WTC11 (cell line): ENCODE measurements at places on chromosomes 3 and 15.

DNA sequence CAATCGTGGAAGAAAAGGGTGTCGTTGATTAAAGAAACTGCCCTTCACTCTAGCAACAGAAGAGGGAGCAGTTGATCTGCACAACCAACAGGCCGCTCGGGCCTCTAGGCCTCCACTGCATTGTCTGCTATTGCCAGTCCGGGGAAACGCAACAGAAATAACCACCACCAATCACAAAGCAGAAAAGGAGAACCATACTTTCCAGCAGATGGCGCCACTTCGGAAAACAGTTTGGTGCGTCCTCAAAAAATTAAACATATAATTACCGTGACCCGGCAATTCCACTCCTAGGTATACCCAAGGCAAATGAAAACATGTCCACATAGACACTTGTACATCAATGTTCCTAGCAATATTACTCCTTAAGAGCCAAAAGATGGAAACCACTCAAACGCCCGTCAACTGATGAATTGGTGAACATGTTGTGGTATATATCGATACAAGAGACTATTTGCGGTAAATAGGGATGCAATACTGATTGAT lies 154.1 kb downstream of the TJP1 start:
- DNase-seq = peak; percentile 83

GRCh38 chr3:80391573-80391972 lies 623.8 kb upstream of the ROBO1 start:
- DNase-seq = no peak

- no peak for DNase-seq
Observed at GRCh38 chr15:87489456-87489855, 767.1 kb downstream of the NTRK3 start.

- DNase-seq = no peak
Observed at GRCh38 chr3:170679190-170679589, 93.3 kb upstream of the SLC7A14 start.

GRCh38 chr3:168134931-168135330 lies 39.2 kb upstream of the GOLIM4 start:
- no peak for DNase-seq

GRCh38 chr3:88152841-88153240 lies 3.1 kb downstream of the C3orf38 start:
- DNase-seq = no peak

DNA sequence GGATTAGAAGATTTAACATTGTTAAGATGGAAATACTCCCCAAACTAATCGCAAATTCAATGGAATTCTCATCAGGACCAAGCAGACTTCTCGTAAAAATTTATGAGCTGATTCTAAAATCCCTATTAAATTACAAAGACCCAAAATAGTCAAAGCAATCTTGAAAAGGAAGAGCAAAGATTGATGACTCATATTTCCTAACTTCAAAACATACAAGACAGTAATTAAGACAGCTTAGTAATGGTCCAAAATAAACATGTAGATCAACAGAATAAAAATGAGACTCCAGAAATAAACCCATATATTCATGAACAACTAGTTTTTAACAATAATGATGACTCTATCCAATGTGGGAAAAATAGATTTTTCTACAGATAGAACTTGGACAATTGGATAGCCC lies 148.7 kb downstream of the SI start:
- DNase-seq = no peak

GRCh38 chr3:30266524-30266923 lies 339.9 kb upstream of the TGFBR2 start:
- no peak for DNase-seq

- DNase-seq = no peak
Observed at GRCh38 chr15:64209680-64210334, 47.0 kb upstream of the PPIB start.

- DNase-seq = peak; percentile 83
Observed at GRCh38 chr3:188954590-188955208, 217.1 kb upstream of the TPRG1 start.

GRCh38 chr15:73951601-73952000 lies 25.3 kb downstream of the LOXL1 start:
- no peak for DNase-seq

DNA sequence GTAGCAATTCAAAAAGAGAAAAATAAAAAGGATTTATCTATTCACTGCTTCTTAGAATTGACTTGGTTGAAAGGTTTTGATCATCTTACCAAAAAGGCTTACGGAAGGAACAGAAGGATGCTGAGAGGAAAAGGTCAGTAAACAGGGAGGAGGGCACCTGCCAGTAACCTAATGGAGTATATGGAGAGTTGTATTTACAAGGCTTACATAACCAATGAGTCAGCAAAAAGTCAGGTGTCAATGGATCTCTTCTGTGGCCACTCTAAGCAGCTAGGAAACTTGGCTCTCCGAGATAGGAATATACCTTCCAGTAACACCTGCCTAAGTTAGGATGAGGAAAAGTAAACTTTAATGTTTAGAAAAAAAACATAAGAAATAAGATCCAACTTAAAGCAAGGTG lies 80.5 kb upstream of the PLXND1 start:
- no peak for DNase-seq

GRCh38 chr15:94379986-94380385 lies 148.6 kb downstream of the MCTP2 start:
- DNase-seq = no peak

GRCh38 chr3:23304424-23304823 lies 101.3 kb downstream of the UBE2E2 start:
- no peak for DNase-seq

DNA sequence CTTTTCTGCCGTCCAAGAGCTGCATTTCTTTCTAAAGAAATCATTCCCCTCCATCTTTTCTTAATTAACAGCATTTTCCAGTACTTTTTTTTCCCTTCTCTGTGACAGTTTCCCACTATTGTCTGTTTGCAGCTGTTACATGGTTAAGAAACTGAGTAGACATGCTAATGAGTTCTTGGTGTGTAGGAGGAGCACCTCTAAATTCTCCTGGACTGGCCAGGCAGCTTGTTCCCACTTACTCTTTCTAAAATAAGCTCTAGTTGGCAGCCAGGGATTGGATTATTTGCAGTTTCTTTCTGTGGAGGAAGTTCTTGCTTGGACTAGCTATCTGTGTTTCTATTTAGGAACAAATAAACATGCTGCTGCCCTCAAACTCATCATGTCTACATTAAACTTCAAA lies 235.1 kb upstream of the GAP43 start:
- DNase-seq = no peak

DNA sequence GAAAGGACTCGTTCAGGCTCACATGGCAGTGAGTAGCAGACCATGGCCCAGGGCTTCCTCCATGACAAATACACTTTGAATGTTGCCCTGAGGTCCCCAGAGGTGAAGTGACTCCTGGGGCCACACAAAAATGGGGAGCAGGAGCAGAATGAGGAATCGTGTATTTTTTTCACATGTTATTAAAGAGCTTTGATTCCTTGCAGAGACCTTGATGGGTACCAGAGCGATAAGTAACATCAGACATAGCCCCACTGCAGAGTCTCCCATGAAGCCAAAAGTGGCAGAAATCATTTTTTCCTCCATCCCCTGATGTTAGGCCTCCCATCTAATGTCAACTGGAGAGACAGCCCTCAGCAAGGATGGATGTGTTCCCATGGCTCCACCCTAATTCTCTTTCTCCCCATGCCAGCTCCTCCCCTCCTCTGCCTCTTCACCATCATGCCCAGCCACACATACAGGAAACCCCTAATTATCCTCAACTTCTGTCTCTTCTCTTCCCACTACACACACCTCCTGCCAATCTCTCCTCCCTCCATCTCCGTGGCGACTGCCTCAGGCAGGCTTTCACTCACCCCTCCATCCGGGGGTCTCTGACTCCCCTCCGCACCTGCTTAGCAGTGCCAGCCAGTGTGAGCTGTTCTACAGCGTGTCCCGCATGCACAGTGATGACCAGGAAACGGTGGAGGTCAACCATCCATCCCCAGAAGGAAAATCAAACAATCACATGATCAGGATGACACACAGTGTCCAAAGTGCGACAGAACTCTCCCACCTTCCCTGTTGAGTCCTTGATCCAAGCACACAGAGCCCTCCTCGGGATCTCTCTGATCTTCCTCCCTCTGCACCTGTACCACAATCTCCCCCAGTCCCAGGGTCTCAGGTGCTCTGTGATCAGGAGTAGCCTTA lies 7.1 kb upstream of the SSUH2 start:
- DNase-seq = no peak

DNA sequence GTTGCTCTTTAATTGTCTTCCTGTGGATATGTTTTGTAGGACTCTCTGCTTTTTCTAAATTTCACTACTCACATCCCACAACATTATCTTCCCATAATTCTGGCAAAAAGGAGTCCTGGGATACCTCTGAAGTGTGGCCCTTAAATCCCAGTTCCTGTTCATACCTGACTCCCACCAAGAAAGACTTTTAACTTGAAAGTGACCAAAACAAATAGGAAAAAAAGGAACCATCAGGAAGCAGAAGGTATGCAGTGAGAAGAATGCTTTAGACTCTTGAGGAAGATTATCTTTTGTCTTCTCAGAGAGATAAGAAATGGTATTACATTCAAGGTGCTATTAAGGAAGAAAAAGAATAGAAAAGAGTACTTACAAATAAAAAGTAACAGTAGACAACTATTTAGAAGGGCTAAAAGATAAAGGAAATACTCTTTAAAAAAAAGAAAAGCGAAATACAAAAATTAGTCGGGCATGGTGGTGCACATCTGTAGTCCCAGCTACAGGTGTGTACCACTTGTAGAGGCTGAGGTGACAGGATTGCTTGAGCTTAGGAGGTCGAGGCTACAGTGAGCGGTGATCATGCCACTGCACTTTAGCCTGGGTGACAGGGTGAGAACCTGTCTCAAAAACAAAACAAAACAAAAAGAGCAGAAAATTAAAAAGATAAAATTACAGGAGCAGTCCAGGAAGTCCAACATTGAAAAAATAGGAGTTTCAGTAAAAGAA lies 46.8 kb downstream of the PXK start:
- DNase-seq = no peak

- no peak for DNase-seq
Observed at GRCh38 chr3:32706348-32707025, 21.5 kb downstream of the CNOT10 start.

DNA sequence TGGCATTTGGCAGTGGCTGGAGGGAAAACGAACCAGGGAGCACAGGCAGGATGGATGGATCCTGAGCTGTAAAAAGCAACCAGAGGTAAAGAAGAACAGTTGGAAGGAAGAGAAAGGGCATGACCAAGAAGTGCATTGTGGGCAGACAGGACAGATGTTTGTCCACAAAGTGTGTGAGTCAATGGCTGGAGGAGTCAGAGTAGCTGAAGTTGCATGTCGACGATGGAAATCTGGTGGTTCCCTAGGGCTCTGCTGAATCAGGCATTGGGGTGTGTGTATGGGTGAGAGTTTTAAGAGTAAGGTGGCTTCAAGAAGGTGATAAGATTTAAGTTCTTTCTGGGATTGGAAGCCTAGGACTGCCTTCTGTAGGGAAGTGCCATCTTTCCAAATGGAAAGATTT lies 214.0 kb upstream of the BHLHE40 start:
- no peak for DNase-seq

DNA sequence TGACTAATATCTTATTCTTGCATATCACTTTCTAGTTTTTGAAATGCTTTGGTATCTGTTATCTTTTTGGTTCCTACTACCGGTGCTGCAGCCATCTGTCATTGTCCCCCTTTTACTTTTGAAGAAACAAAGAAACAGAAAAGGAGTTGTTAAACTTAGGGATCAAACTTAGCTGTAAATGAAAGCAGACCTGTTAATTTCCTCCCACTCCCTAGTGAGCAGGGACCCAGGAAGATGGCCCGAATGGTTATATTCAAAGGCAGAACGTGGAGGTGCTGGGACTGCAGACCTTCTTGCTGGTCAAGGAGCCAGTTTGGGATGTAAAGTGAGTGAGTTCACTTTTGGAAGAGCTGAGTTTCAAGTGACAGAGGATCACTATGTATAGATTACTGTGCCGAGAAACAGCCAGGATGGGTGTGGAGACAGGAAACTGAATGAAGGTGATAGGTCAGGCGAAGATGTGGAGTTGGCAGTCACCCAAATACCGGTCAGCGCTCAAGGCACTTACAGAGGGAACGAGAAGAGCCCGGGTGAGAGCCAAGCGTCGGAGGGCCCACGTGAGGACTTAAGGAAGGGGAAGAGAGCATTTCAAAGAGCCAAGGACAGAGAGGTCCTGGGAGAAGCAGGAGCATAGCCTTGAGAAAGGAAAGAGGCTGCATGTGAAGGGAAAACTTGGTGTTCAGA lies 20.1 kb downstream of the KBTBD8 start:
- DNase-seq = no peak

DNA sequence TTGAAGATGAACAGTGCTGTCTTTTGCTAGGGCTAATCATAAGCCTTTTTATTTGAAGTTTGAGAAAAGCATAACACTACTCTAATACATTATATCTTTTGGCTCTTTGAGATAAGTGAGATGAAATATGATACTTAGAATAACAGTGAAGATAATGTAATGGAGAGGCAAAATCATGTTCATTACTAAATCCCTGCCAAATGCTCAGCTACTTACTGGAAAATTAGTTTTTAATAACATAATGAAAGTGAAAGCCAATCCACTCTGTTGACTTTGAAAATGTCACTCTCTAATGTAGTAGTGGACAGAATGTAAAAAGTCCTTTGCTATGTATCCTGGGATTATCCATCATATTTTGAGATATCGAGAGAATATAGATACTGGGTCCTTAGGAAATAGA lies 35.9 kb upstream of the MYH15 start:
- no peak for DNase-seq

DNA sequence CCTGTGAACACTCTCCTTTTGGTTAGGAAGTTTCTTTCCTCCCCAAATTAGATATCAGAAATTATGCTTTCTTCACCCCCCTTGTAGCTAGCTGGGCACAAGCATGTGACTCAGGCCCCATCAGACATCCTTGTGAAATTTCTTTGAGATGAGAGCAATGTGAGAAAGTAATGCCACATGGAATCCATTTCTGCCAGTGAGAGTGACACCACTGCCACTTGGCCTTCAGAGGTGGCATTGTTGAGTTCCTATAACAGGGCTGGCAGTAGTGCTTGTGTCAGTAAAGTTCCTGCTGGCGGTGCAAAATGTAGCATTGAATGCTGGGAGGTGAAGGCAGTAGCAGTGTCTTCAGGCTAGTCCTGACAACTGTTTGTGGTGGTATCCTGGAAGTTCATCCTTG lies 80.7 kb upstream of the ZNF280D start:
- no peak for DNase-seq

DNA sequence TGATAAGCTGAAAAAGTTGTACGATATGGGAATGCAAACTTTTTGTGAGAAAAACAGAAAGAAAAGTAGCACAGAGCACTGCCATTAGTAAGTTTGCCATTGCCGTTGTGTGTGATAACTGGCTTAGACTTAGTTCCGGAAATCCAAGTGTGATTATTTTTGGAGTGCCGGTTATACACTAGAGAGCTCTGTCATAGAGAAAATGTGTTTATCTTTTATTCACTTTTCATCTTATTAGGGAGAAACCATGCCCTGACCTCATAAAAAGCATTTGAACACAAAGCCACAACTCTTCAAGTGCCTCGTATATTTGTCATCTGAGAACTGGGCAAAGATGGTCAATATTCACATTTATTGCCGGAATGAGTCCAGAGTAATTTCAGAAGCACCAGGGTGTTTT lies 36.1 kb downstream of the CTDSPL start:
- DNase-seq = no peak

DNA sequence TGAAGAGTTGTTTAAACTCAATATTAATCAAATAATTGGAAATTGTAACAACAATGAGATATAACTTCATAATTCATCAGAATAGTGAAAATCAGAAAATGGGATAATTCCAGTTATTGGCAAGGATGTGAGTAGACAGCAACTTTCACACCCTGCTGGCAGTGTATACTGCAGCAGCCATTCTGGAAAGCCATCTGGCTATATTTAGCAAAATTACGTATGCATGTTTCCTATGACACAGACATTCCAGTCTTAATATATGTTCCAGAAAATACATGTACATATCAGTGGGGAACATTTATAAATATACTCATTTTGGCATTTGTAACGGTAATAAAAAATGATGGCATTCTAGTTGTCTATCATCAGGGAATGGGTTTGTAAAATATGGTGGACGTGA lies 564.1 kb downstream of the GBE1 start:
- no peak for DNase-seq
